Left cardiac atrium (tissue), 4 donors: ENCODE measurements at places on chromosomes 3 and 15. TPM values are rescaled to one million over a fixed set of nuclear protein-coding genes. Genes with fewer than 3 reads are reported as not detected.

GATA2 gene
- total RNA-seq, result 23.8 TPM

AHSG gene
- 0.15 TPM for total RNA-seq

LAMB2 gene
- total RNA-seq, result 714 TPM

LRRC49 gene
- 33.0 TPM for total RNA-seq

GCSAM gene
- total RNA-seq, result 0.08 TPM

TMEM207 gene
- total RNA-seq, result not detected

RASGRF1 gene
- total RNA-seq, result not detected

MRPL46 gene
- 42.4 TPM for total RNA-seq

CNTN6 gene
- 0.24 TPM for total RNA-seq

PP2D1 gene
- not detected for total RNA-seq

ITIH3 gene
- 0.55 TPM for total RNA-seq

NSMCE3 gene
- 5.5 TPM for total RNA-seq

SLC15A2 gene
- total RNA-seq, result 1.2 TPM

ACTR8 gene
- total RNA-seq, result 28.4 TPM

CLSTN2 gene
- total RNA-seq, result 22.9 TPM

FGF12 gene
- 245 TPM for total RNA-seq

LMAN1L gene
- total RNA-seq, result 72.9 TPM
